Dorsolateral prefrontal cortex (tissue), 122 donors: ENCODE measurements at places on chromosomes 16 and 17.

GRCh38 chr17:73365906-73366623 is 54.3 kb upstream of the CDC42EP4 start:
- DNase-seq, result peak; percentile 57

- DNase-seq, result no peak
Measured at GRCh38 chr16:62764572-62764971, 728.3 kb upstream of the CDH8 start.

DNA sequence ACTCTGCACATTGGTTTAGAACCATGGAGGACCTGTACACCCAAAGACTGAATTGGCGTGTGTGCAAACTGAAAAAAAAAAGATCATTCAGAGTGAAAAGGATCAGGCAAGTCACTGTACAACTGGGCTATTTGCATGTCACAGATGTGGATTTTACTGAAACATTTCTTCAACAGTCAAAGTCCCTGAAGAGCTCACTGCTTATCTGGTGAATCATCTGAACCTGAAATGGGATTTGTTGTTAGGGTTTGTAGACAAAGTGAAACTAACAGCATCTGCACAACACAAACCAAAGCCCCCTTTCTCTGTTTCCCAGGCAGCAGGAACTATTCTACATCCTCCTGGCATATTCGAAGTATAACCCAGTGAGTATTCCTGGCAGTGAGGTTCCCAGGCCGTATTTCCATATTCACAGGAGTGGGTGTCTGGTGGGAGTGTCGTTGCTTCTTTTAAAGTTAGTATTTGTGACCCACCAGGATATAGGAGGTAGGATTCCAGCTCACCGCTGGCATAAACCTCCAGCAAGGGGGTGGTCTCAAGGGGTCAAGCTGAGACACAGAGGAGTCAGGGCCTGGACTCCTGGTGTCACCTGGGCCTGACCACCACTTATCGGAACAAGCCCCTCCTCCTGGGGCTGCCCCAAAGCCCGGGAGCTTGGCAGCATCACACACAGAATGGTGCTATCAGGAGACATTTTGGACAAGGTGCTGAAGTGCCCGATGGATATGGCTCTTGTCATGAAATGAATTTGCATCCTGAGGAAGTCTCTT is 80.9 kb downstream of the GOSR1 start:
- DNase-seq, result no peak

- no peak for DNase-seq
Measured at GRCh38 chr16:47599512-47599911, 138.4 kb downstream of the PHKB start.

- no peak for DNase-seq
Measured at GRCh38 chr17:42167807-42168206, 13.0 kb upstream of the RAB5C start.

GRCh38 chr17:60151355-60151754 is 1.6 kb downstream of the CA4 start:
- DNase-seq, result no peak

DNA sequence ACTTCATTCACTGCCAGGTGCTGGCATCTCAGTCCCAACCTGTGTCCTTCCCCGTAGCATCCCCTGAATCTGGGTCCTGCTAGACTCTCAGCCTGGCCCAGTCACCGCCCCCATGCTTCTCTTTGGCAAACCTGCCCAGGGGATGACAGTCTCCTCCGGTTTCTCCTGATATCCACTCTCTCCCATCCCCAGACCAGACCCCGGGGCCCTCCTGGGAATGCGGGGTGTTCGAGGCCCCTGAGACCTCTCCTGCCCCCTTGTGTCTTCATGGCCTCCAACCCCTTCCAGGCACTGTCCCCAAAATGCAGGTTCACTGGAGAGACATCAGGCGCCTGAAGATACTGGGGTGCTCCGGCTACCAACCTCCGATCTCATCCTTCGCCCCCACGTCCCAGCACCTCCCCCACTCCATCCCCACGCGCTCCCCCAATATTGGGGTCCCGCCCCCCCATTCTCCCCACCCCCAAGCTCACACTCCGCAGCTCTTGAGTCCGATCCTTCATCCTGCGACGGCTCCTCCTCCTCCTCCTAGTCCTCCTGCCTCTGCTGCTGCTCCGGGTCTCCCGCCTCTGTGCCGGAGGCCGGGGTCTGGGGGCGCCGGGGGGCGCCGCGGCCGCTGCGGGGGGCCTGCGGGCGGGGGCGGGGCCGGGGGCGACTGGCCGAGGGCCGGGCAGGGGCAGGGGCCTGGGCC is 399 bp downstream of the STX1B start:
- no peak for DNase-seq

GRCh38 chr16:87457709-87458423 is 35.0 kb downstream of the ZCCHC14 start:
- no peak for DNase-seq

DNA sequence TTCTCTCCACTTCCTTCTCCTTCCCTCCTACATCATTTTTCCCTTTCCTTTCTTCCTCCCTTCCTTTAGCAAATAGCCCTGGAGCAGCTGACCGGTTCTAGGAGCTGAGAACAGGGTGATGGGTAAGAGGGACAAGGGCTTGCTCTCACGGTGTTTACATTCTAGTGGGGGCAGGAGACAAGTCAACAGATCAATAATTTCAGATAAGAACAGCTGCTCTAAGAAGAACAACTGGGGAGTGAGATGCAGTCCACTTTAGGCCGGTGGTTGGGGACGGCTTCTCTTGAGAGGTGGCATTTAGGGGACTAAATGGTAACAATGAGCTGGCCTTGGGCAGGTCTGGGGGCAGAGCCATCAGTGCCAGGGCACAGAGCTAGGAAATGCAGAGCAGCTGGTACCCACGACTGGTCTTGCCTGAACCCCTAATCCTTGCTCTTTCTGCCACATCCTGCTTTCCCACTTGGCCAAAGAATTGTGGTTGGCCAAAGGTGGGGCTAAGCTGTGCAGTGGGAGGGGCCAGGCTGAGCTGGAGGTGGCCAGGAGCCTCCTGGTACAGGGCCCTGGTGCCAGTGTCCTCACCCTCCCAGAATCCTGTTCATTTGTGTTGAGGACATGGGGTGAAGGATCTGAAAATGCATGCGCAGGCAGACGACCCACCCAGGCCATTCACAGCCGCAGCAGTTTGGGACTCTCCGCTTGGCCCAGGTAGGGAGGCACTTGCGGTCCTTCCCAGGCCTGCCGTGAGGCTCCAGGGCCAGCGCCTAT is 17.7 kb downstream of the CBX4 start:
- DNase-seq, result no peak

- peak; percentile 31 for DNase-seq
Measured at GRCh38 chr16:57720142-57720575, 15.4 kb upstream of the KATNB1 start.

GRCh38 chr17:65628644-65629036 is 67.2 kb upstream of the AXIN2 start:
- DNase-seq, result no peak

GRCh38 chr16:4544473-4544872 is 5.9 kb upstream of the CDIP1 start:
- DNase-seq, result no peak

- DNase-seq, result no peak
Measured at GRCh38 chr16:8739151-8739550, 58.3 kb downstream of the TMEM186 start.

- no peak for DNase-seq
Measured at GRCh38 chr16:53404959-53405358, 29.3 kb upstream of the RBL2 start.

GRCh38 chr17:68057531-68057952 is 22.0 kb downstream of the KPNA2 start:
- no peak for DNase-seq

- DNase-seq, result no peak
Measured at GRCh38 chr17:14805348-14805747, 459.8 kb downstream of the PMP22 start.

GRCh38 chr17:45852535-45853297 is 8.0 kb downstream of the SPPL2C start:
- peak; percentile 84 for DNase-seq

DNA sequence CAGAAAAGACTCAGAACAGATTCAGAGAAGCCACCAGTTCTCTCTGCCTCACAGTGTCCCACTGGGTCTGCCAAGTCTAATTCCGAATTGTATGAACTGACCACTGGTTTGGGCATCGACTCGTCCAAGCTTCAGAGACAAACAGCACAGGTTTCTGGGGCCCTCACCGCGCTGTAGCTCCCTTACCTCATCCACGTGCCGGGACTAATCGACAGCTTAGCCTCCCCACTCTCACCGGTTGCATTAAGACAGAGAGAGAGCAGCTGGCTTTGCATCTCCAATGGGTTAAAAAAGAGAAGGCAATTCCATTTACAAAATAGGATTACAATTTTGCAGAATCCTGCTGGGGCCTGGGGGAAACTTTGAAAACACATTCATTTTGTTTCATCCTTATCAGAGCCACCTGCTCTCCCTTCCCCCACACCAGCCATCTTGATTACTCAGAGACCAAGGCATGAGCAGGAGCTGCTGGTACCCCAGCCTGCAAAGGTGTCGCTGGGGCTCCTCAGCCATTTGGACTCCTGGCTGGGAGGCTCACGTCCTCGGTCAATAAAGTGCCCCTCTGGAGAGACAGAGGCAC is 95.3 kb upstream of the RPL38 start:
- DNase-seq, result no peak

DNA sequence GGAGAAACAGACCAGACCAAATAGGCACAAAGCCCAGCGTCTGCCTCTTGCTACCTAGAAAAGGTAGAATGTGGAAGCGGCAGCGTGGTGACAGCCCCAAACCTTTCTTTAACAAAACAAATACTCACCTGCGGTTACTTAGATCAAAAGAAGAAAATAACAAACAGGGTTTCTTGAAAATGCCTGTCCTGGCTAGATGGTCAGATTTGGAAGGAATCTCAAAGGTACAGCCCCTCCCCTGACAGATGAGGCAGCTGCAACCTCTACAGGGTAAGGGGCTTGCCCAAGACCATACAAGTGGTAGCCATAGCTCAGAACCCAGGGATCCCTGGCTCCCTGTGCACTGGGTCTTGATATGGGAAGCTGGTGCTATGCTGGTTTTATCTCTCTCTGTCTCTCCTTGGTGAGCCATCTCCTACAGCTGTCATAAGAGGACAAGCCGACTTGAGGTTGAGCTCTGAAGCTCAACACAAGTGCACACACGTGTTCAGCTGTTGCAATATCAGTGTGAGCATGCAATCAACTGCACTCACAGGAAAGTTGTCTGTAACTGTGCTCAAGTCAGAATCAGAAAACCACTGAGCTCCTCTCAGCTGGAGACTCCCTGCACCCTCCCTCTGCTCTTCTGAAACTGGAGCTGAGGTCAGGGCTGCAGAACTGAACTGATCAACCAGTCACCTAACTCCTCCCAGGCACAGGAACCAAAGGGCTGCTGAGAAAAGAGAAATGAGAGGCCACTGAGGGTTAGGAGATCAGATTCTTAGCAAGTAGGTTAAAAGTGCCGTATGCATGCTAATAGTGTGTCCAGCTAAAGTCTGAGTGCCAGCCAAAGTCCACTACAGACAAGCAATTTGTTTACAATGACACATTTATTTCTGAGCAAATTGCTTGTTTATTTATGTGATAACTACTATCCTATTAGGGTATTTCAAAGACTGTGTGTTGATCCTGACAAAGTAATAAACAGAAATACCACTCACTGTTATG is 6.1 kb upstream of the RNF157 start:
- no peak for DNase-seq
